ENCODE measurements at places on chromosomes 16 and 17.

DNA sequence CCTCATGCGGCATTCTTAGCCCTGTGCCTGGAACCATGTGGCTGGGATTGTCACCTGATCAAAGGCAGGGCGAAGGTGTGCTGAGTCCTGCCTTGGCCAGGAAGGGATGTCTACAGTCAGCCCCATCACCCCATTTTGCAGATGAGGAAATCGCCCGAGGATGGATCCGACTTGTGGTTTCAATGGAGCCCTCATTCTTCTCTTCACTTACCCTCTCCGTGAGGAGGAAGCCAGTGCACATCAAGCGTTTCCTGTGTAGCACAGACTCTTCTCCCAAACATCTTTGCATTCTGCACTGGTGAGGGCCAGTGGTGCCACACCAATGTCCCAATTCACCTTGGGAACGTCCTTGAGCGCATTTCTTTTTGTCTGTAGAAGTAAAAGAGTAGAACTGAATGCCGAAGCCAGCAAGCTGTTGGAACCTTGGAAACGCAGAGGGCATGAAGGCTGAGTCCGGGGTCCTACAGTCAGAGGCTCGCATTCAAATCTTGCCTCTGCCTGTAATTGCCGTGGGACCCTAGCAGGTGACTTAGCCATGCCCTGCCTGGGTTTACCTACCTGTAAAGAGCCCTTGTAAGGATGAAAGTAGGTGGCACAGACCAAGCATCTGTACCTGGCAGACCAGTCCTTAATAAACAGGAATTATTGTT is 85.4 kb downstream of the IRF8 start:
- no peak for DNase-seq

DNA sequence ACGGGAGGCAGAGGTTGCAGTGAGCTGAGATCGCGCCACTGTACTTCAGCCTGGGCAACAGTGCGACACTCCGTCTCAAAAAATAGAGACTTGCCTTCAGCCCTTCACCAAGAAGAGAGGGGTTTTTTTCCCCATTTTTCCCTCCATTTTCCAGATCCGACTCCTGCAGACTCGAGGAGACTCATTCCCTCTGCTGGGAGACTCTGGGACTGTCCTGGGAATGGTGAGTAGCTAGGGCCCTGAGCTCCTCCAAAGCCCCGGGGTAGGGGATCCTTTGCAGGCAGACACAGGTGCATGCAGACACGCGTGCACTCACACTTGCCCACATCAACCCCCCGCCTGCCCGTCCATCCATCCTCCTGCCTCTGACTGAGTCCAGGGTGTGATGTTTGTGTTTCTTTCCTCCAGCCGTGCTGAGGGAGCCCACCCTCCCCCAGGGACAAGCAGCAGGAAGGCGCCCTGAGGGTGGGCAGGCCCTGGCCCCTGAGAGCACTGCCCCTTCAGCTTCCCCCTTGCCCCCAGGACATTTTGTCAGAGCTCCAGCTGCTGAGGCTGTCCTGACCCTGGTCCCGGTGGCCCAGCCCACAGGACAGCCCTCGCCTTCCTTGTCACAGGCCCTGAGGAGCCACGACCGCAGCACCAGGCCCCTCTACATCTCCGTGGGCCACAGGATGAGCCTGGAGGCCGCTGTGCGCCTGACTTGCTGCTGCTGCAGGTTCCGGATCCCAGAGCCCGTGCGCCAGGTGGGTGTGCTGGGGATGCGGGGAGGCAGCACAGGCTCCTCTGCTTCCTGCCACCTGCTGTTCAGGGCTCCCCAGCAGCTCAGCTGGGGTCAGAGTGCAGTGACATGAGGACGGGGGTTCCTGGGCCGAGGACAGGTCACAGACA is 10.2 kb downstream of the ENDOV start:
- no peak for DNase-seq

DNA sequence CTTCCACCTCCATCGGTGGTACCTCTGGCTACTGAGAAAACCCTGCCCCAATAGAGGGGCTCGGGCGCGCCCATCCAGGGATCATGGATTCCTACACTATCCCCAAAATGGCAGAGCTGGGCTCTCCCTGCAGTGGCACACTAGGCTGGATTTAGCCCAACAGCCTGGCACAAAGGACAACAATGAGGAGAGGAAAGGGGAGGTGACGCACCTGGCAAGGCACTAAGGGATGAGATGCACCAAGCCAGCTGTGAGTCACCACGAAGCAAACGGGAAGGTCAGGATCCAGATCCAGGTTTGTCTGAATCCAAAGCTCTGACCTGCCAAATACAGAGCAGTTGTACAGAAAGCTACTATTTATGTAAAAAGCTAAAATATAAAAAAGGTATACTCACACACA is 18.1 kb downstream of the UBE2O start:
- no peak for DNase-seq

DNA sequence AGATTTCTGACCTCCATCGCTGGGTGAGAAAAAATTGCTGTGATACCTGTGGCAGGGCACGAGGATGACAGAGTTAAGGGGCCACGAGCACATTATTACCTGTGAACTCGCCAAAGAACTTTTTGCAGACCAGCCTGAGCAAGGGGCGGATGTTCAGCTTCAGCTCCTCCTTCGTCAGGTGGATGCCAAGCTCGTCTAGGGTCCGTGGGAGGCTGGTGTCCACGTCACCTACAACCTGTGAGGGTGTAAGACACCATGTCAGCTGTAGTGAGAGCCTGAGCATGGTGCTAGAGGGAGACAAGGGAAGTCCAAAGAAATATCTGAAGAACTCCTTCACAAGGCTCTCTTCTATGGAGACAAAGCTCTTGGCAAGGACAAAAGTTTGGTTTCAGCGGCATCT is 17.1 kb downstream of the HIGD1B start:
- DNase-seq, result no peak

GRCh38 chr16:89322321-89323119 is 105.0 kb downstream of the ZNF778 start:
- no peak for DNase-seq

DNA sequence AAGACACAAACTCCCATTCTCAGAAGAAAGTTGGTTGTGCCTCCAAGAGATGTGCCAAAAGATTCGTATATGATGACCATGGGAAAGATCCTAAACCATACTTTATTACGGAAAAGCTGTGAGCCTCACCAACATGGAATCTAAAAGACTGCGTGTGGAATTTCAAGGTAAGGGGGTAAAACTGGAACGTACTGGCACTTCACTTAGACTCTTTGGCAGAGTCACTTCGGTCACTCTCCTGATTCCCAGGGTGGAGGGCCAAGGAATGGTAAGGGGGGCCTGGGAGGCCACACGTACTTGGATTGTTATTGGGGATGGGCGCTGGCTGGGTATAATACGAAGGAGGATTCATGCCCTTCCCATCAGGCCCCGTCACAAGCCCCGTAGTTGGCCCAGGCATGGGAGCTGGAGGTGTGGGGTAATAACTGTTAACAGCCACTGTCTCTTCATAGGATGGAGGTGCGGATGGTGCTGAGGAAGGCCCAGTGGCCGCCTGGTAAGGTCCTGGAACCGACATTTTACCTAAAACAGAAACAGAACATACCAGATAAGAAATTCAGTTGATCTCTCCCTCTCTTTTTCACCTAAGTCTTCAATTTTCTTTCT is 30.4 kb downstream of the LITAF start:
- no peak for DNase-seq

DNA sequence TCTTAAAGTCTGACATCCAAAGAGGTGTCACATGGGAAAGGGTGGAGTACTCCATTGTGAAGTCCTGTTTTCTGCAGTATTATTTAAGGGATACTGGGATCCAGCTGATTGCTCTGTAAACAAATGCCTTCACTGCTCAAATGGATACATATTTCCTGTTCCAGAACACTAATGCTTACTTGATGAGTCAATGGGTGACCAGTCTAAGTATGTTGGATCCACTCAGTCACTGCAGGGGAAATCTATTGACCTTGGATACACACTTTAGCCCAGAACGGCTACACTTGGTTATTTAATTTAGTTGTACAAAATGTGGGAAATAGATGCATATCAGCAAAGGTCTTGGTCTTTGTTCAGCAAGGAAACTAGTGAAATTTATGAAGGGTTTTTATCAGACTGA is 261.4 kb downstream of the MAP2K4 start:
- no peak for DNase-seq

DNA sequence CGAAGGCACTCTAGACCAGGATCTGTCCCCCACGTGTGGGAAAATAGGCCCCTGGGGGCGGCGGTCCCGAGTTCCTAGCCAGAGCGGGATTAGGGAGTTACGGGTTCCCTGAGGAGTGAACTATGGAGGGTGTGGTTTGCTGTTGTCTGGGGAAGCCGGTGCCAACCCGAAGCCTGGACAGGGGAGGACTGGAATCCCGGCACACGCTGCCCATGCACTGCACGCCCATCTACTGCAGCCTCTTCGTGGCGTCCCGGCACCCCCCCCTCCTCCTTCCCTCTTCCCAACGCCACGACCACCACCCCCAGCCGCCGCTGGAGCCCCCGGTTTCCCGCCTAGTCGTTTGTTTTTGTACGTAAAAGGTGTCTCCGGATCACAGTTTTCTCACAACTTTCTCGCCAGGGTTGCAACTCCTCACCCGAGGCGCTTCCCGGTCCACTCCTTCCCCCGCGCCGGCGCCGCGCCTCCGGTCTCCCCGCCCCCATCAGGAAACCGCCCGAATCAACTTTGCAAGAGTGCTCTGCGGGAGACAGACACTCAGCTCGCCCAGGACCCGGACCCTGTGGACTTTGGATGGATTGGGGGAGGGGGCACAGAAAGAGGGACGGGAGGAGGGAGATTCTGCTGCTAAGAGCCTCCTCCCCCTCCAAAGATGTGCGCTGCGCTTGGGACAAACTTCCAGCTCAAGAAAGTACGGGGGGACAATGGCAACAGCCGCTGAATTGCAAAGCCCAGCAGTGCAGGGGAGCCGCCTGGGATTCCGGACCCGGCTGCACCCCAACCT is 1.4 kb upstream of the LHX1 start:
- no peak for DNase-seq

GRCh38 chr17:4748686-4749085 is 9.0 kb upstream of the CXCL16 start:
- DNase-seq, result no peak

- no peak for DNase-seq
These were observed 658.9 kb downstream of the TOX3 start for GRCh38 chr16:51888016-51888415.

DNA sequence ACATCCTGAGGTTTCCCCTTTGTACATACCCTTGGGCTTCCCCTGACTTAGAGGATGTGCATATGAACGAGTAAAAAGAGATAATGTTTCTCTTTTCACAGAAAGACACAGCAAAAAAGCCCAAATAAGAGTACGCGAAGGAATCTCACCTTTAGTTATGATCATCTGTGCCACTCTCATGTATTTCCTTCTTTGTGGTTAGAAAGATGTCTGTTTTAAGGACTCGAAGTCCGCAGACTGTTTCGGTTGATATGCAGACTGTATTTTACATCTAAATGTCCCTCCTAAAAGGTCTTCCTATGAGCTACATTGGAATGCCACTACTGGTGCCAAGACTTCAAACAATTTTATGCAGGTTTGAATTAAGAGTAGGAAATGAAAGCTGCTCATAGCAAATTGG is 102.3 kb upstream of the GOT2 start:
- DNase-seq, result no peak

DNA sequence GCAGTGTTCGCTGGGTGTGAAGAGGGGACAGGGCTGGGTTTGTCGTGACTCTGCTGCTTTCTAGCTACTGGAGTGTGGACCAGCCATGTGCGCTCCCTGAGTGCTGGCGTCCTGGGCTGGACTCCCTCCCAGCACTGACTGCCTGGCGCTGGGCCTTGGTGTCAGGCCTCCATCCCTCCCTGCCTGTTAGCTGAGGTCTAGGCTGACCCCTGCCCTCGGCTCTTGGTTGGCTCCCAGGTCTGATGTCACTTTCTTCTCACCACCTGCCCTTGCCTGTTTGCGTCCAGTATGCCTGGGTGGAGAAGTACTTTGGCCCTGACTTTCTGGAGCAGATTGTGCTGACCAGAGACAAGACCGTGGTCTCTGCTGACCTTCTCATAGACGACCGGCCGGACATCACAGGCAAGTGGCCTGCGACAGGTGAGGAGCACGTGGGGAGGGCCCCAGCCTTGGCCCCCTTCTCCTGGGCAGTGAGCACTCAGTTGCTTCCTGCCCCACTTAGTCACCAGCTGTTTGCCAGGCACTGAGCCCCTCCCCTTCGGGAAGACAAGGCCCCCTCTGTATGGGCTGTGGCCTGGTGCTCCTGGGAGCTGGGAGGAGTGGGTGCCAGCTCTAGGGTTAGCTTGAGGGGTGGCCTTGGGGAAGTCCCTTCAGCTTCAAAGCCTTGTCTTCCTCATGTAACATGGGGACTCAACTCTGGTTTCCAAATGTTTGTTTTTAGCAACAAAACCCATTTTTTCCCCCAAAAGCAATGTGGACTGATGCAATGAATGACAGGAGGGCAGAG is 41.5 kb downstream of the NT5M start:
- DNase-seq, result no peak

DNA sequence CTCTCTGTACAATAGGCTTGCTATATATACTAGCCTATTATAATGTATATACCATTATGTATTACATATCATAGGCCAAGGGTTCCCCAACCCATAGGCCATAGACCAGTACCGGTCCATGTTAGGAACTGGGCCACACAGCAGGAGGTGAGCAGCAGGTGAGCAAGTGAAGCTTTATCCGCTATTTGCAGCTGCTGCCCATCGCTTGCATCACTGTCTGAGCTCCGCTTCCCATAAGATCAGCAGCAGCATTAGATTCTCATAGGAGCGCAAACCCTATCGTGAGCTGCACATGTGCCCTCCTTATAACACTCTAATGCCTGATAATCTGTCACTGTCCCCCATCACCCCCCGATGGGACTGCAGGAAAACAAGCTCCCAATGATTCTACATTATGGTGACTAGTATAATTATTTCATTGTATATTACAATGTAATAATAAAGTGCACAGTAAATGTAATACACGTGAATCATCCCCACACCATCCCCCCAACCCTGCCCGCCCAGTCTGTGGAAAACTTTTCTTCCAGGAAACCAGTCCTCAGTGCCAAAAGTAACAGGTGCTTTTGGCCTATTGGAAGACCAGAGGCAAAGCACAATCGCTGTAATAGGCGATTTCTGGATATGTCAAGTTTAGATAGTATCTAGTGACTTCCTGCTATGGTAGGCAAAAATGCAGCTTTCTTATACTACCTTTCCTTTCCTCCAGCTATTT is 84.1 kb downstream of the MYH11 start:
- no peak for DNase-seq

- no peak for DNase-seq
These were observed 647.0 kb downstream of the MAF start for GRCh38 chr16:78953526-78953925.

DNA sequence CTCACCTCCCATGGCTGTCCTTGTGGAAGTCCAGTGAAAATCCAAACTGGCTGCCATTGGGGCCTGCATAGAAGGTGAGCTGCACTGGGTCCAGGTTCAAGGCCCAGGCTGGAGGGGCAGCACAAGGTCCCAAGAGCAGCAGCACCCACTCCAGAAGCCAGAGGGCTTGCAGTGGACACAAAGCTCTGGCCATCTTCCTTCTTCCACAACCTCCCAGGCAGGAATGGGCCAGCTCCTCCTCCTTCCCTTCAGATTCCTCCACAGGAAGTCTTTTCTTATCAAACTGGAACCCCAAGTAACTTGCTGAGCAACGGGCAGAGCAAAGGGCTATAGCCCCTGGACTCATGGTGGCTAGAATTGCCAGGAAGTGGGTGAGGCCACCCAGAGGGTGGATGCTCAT is at the start of gene ITGA2B:
TSS of gene ITGA2B (minus strand) at position 369 of the 400 bp plus-strand sequence. CDS start at position 193, 176 bp downstream.
- DNase-seq, result no peak
